ENCODE measurements at places on chromosomes 2 and 18.

DNA sequence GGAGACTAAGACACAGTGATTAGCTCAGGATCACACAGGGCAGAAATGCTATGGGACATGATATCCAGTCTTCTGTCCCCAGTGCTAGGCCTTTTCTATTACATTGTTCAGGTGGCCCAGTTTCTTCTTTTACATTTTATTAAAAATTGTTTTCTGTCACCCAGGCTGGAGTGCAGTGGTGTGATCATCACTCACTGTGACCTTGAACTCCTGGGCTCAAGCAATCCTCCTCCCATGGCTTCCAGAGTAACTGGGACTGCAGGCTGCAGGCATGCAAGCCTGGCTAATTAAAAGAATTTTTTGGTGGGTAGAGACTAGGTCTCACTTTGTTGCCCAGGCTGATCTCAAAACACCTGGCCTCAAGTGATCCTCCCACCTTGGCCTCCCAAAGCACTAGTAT, 15.4 kb downstream of the PDK1 start:
- no peak for DNase-seq

DNA sequence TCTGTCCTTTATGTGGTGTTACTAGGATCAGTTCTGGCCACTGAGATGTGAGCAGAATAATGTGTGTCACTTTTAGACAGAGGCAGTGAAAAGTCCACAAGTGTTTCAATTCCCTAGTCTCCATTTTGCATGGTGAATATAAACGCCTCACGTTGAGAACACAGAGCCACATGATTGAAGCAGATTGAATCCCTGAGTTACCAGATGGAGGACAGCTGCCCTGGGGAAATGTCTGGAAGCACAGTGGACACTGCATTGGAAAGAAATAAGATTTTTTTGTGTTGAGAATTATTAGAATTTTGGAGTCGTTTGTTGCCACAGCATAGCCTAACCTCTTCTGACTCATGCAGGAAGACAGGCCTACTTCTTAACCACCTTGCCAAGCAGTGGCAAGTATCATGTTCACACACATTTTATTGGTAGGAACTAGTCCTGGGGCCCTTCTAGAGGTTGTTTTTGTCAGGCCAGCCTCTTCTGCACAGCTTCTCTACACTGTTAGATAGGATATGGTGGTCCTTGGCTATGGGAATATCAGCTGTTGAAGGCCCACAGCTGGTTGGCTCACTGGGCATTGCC, 188.6 kb downstream of the TMEM182 start:
- no peak for DNase-seq

DNA sequence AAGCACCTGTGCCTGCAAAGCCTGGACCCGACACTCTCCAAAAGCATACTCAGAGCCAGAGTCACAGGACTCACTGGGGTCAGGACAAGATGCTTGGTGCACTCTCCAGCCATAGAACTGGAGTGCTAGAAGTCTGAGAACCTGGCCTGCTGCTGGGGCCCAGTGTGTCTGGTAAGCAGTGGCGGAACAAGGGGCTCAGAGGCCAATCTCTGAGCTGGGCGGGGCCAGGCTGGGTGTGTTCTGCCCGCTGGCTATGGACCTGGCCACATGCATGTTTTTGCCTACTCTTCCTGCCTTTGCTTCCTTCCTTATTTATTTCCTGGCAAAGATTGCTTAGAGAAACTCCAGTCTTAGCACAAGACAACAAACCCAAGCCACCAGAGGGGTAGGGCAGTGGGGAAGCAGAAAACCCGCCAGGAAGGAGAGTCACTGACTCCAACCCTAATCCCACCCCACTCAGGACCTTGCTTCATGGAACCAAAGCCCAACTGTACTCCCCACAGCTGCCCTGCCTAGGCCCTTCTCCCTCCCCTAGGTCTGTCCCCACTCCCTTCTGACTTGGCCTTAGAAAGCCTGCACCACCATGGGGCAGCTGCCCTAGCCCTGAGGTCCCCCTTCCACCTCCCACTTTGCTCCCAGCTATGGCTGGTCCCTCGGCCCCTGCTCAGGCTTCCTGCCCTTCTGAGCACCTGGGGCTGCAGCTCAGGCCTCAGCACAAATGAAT, 315.5 kb downstream of the CELF4 start:
- DNase-seq = no peak

DNA sequence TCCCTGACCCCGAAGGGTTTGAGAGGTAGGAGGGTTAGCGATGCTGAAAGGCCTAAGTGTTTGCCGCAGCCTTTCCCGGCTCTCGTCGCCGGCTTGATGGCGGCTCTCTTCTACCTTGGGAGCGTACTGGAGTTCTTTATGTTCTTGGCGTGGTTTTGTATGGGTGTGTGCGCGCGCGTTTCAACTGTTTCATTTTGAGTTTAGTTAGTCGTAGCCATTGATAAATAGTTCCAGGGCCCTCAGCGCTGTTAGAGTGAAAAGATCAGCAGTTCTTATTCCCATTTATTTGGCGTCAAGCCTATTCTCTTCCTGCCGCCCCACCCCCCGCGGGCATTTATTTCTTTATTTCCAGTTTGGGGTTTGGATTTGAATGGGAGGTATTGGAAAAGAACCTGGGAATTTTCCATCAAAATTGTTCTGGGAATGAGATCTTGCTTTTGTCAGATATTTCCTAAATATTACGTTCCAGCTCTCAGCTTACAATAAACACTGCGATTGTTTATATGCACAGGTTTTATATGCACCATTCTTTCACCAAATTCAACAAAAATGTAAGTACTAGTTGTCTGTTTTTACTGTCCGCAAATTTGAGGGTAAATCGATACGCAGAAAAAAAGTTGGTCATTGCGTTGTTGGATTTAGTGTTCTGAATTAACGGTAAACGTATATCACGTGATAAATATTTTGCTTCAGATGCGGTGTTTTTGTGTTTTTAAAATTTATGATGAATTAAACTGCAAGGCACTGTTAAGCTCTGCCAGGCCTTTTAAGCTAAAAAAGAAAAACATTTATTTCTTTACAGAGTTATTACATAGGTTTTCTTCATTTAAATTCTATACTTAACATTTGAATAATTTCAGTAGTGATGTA, 954 bp downstream of the CCNT2 start:
- peak; percentile 53 for DNase-seq

- no peak for DNase-seq
Measured at GRCh38 chr2:134574611-134575330, 144.0 kb downstream of the TMEM163 start.

GRCh38 chr18:76615065-76615733, 120.2 kb upstream of the ZNF516 start:
- DNase-seq = peak; percentile 14

GRCh38 chr2:55137024-55137958, 87.0 kb upstream of the RTN4 start:
- no peak for DNase-seq

GRCh38 chr2:221285148-221285547, 287.0 kb downstream of the EPHA4 start:
- no peak for DNase-seq

- no peak for DNase-seq
Measured at GRCh38 chr2:144998435-144998834, 478.5 kb upstream of the ZEB2 start.

- DNase-seq = no peak
Measured at GRCh38 chr18:76373297-76373696, 121.7 kb downstream of the ZNF516 start.
